ENCODE measurements at places on chromosomes 3 and 15.

DNA sequence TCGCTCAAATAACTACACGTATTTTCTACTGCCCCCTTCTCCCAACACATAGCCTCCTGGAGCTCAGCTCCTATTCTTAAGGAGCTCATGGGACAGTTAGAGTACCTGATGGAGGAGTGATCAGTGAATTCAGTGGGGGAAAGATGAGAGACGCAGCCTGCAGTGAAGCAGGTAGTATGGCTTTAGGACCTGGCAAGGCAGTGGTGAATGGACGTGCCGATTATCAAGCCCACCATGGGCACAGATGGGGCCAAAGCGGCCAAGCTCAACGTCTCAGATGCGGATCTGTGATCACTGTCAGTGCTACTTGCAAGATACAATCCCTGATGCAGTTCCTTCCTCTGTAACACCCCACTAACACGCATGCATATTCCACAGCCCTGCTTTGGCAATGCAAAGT lies 45.8 kb upstream of the ATP2B2 start:
- peak; percentile 64 for DNase-seq

DNA sequence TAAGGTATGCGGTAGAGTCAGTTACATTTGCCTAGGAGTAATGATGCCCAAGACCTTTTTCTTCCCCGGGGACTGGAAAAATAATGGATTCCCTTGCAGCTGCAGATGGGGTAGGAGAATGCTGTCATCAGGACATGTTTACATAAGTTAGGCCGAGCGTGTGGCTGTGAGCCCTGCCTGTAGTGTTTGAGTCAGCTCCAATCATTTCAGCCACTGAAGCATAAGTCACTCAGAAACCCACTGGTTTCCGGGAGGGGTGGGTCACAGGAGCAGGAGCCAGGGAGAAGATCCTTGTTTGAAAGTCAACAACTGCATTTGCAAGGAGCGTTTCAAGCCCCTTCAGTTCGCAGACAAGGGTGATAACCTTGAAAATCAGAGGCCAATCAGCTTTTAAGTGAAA lies 562.3 kb downstream of the MCTP2 start:
- DNase-seq = no peak

DNA sequence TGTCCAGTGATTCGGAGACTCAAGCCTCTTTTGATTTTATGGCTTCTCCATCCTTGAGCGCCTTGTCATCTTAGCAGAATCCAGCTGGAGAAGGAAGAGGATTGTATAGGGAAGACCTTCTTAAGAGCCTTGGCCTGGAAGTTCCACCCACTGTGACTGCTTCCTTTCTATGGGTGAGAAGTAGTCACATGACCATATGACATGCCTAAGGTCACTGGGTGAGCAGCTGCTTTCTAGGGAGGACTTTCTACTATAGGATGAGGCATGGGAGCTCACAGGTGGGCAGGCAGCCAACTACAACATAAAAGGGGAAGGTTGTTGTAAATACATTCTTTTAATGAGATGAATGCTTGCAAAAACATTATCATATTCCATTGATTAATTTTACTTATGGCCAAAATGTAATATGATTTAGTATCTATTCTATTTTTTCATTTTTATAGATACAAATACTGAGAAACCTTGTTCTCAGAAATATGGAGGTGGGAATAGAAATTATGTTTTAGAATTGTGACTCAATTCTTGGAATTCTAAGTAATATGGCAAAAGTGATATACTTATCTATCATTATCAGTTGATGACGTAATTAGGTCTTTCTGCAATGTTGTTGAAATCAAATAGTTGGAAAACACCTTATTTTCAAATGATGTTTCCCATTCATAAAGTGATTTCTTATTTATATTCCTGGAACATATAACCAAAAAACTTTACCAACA lies 53.6 kb upstream of the MINAR1 start:
- no peak for DNase-seq

DNA sequence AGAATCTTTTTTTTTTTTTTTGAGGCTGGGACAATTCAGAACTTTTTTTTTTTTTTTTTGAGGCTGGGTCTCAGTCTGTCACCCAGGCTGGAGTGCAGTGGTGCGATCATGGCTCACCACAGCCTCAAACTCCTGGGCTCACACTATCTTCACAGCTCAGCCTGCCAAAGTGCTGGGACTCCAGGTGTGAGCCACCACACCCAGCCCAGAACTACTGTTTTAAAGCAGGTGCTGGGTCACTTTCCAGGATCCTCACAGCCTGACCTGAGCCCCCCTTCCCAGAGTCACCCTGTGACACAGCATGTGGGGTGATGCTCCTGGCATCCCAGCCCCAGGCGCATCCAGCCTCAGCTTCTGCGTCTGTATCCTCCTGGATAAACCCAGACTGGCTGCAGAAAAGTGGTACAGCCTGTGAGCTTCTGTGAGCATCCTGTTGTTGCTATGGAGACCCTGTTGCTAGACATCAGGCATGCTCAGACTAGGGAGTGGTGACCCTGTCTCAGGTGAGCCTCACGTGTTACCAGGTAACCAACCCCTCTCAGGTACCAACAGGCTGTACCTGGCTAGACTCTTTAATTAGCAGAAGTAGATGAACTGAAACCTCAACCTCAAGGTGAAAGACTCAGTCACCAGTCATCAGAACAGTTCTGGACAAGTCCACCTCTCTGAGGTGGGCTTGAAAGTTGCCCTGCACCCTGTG lies 15.0 kb downstream of the KLF13 start:
- DNase-seq = no peak

GRCh38 chr3:48819234-48820221 lies 28.1 kb downstream of the PRKAR2A start:
- no peak for DNase-seq

GRCh38 chr15:32861761-32862160 lies 144.0 kb downstream of the GREM1 start:
- no peak for DNase-seq
